ENCODE measurements at places on chromosomes 16 and 17.

DNA sequence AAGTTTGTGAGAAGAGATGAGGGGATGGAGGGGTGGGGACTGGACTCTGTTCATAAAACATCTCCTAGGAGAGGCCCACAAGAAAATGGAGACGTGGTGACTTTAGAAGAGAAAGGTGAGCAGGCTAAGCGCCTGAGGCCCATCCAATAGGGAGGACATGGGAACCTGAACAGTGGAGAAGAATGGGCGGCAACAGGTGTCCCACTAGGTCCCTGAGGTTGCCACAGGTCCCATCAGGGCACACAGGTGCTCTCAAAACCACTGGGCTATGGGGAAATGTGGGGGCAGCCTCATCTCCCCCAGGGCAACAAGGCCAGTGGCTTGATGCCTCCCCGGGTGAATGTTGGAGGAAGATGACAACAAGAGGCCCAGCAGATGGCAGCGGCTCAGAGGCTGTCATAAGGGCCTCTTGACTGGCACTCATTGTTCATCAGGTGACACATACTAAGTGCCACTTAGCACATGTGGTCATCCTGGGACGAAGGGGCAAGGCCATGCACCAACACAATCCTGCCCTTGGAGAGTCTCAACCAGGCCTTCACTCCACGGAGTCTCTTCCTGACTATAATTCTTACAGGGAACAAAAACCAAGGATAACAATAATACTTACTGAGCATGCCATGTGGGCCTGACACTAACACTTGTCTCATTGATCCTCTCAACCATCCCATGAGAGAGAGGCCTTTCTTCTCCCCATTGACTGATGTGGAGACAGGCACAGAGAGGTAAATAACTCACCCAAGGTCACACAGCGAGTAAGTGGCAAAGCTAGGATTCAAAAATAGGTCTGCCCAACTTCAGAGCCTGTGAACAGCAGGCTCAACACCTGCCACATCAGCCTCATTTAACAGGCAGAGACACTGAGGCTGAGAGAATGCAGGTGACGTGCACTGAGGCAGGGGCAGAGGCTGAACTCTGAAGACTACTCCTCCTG lies 38.0 kb downstream of the CUEDC1 start:
- no peak for DNase-seq

DNA sequence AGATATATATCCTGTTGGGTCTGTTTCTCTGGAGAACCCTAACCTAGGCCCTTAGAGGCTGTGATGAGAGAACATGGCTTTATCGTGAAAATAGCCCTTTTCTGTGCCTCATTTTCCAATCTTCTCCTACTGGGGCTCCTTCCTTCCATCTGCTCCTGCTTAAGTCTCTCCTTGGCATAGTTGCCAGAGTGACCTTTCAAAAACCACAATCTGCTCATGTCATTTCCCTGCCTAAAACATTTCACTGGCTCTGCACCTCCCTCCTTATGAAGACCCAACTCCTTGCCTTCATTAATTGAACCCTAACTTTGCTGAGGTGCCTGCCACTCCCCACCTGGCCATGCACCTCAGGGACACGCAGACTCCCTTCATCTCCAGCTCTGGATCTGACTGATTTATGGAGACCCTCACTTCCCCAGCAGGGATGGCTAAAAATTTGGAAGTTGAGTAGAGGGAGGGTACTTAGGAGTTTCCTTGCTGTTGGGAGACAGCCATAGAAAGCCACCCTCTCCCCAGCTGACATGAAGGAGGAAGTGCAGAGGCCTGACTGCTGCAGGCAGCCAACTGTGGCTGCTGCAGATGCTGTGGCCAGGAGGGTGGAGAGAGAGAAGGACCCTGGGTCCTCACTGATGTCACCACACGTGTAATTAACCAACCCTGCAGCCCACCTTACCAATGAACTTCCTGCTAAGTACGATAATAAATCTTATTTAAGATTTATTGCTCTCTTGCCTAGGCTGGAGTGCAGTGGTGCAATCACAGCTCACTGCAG lies 6.3 kb upstream of the GGA2 start:
- no peak for DNase-seq

GRCh38 chr16:85898521-85899442 lies at the start of gene IRF8:
TSS of gene IRF8 (plus strand) at chr16:85899162. CDS start at chr16:85903016, 3,854 bp downstream.
- DNase-seq: peak; percentile 76

- DNase-seq: no peak
These were observed 121.5 kb downstream of the ZFHX3 start for GRCh38 chr16:72926177-72927070.

DNA sequence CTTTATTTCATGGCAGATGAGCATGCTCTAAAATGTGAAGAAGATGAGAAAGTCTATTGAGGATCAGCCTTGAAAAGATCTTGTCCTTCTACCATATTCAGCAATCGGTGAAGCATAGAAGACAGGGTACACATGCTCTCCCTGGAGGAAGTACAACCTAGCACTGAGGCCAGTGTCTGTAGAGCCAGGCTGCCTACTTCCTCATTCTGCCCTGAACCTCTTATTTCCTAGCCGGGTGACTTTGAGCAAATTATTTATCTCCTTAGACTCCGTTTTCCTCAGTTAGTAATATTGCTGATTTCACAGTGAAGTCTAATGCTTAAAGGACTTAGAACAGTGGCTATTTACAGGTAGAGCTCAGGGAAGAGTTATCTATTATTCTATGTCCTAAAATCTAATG lies 58.4 kb downstream of the TMEM100 start:
- DNase-seq: no peak

DNA sequence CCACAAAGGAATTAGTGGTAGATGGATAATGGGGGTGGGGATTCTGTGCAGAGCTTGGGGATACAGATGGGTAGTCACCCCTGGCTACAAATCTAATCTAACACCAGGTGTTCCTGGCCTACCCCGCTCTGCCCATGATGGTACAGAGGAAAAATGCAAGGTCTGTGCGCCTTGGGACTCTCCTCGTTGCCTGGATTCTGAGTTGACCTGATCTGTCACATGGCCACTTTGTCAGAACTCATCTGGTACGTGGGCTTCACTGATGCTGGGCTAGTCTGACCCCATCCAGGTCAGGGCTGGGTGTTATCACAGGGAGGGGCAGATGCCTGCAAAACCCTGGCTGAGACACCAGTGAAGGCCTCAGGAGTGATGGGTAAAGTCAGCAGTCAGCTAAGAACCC lies 5.2 kb downstream of the ZNF764 start:
- no peak for DNase-seq

GRCh38 chr17:83180264-83180995 lies 101.0 kb downstream of the METRNL start:
- DNase-seq: no peak

GRCh38 chr17:76539631-76540271 lies at the start of gene PRCD:
TSS of gene PRCD (plus strand) at chr17:76540044. CDS start at chr17:76540142, 98 bp downstream.
- no peak for DNase-seq

DNA sequence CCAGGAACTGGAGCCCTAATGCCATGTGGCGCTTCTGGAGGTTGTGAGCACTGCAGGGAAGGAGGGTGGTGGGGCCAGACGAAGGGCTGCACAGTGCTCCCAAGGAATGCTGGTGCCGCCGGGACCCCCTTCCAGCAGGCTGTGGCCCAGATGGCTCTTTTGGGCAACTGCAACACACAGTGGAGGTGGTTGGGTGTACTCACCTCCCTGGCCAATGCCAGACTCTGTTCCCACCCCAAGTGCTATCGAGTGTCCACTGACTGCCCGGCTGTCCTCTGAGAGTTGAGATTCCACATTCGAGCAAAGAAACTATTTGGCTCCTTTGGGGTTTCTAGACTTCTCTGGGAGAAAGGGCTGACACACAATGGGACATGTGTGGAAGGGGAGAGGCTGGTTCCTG lies 167.9 kb downstream of the RGS9 start:
- DNase-seq: no peak

DNA sequence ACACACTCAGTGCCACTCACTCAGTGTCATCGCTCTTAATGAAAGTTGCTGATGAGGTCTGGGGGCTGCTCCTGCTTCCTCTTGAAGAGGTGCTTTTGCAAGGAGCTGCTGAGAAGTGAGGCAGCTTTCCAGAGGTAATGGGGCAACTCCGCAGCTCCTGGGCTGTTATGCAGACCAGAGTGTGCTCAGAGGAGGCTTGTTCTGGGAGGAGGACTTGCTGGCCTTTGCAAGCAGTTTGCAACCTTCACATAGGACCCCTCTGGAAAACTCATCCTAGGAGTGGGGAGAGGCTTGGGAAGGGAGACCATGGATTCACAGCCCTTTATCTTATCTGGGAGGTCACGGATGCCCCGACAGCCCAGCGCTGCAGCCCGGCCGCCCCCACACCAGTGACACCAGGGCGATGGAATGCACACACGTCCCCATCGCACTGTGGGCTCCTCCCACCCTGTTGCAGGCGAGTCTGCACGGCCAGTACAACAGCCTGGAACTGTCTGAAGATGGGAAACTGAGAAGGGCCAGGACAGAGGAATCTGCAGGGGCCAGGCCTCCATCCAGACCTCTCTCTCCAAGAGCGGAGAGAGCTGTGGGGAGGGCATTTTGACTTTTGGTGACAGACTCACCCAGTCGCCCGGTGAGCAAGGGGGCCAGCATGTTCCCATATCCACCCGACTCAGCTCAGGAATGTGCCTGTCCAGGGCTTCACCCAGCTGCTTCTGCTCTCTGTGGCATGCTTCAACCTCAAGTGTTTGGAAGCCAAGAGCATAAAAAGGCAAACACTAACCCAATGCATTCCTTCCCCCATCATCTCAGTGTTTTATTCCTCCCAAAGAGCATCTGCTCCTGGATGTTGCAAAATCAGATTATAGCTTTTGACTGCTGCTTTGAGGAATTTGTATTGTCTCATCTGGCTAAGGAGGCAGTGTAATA lies 78.6 kb upstream of the ZNF469 start:
- DNase-seq: no peak

GRCh38 chr17:38853292-38854219 lies at the start of gene RPL23:
TSS of gene RPL23 (minus strand) at chr17:38853721. CDS start at chr17:38853710, 11 bp downstream.
- DNase-seq: peak; percentile 75

DNA sequence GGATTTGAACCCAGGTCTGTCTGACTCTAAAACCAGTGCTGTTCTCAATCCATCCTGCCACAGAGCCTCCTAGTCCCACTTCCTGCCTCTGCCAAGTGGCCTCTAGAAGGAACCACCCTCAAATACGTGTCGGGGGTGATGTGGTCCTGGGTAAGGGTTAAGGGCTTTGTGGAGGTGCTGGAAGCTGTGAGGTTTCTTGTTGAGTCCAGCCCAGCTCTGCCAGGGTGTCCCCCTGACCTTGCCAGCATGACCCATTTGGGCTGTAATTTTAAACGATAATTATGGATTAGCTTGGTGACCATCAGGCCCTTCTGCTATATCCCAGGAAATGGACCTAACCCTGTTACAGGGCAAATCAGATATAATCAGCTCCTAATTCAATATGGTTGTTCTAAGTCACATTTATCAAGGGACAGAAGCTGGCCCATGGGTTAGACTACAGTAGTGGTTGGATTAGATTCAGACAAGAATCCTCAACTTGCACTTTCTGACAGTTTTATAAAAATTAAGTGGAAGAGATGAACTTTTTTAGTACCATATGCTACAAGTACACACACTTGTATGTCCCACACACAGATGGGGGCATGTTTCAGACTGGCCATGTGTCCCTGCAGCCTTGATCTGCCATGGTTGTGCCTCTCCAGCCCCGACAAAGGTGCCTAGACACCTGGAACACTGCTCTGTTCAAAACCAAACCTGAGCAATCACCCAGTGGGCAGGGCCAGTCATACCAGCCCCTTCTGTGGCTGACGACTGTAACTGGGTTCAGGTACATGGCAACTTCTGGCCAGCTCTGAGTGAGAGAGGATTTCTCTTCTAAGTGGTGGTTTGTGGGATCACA lies 48.0 kb downstream of the SMPD3 start:
- no peak for DNase-seq

- no peak for DNase-seq
These were observed 587 bp downstream of the RNF157 start for GRCh38 chr17:76239538-76240274.

GRCh38 chr17:64042700-64043485 lies 22.5 kb upstream of the ICAM2 start:
- no peak for DNase-seq

All from stimulated activated CD8-positive, alpha-beta memory T cell treated with anti-CD3 and anti-CD28 coated beads, Interleukin-15, amount 100 ng/mL, for 4 hours (primary cell).